Glomerular endothelial cell (primary cell): ENCODE measurements at places on chromosomes 2 and 18. TPM values are rescaled to one million over a fixed set of nuclear protein-coding genes. Genes with fewer than 3 reads are reported as not detected.
A peak's percentile ranks its signal among the peaks of the same experiment; 100 is the strongest.

GRCh38 chr2:190280565-190281350 lies 38.9 kb downstream of the HIBCH start:
- no peak for DNase-seq

GRCh38 chr2:101382442-101382841 lies 4.9 kb downstream of the CREG2 start:
- peak; percentile 54 for DNase-seq

DNA sequence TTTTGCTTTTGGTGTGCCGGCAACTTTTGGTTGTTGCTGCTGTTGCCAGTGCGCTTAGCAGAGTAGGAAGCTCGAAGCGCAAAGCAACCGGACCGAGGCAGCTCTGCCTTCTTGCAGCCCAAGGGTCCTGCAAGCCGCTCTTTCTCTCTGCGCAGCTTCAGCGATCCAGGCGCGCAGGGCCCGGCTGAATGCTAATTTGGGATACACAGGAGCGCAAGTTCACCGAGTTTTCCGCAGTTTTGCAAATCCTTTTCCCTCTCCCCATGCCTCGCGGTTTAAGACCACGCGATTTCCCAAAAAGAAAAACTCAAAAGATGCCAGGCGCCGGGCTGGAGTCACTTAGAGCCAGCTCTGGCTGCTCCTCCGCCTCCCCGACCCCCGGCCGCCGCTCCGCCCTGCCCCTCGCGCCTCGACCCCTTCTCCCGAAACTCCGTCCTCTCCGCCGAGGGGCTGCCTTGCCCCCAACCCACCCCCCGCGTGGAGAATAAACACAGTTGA lies 13.5 kb upstream of the SIX3 start:
- DNase-seq, result no peak

Gene RNU2-63P
- not detected in 2 replicates for total RNA-seq

DNA sequence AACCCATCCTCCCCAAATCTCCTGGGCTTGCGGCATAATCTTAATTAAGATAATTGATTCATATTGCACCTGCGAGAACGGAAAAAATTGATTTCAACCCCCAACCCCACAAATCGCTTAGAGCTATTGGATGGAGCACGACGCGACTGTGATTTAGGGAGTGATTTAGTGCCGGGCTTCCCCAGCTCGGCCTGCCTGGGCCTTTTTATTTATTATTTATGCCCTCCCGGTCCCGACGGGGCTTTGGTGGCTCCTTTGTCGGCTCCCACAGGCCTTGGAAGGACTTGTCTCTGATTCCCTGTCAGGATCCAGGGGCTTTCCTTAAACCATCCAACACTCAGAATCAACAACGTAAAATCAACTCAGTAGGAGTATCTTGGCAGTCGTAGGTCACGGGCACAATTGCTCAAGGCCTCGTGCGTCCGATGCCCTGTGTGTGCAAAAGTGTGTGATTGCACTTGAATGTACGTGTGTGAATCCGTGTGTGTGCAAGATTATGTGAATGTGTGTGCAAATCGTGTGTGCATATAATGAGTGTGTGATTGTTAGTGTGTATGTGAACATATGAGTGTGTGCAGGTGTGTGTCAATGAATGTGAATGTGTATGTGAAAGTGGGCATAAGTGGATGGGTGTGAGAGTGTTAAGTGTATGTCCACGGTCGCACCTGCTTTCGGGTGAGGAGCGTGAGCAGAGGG lies 4.3 kb upstream of the NEUROD1 start:
- no peak for DNase-seq

- DNase-seq, result no peak
These were observed 65.6 kb upstream of the NOSTRIN start for GRCh38 chr2:168736649-168737445.

DNA sequence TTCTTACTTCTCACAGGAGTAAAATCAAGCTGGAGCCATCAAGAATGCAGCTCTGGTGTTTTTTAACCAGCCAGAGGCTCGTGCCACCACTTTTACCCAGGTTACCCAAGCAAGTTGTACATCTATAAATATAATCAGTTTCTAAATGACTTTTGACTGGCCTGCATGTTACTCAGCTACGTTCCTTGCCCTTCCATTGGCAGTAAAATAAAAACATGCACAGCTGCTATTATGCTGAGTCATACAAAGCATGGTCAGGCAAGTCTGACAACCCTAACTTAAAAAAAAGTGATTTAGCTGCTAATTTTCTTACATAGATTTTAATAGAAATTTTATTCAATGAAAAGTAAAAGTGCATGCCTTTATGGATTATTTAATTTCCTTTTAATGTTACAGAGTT lies 111.7 kb upstream of the CSRNP3 start:
- no peak for DNase-seq

Gene MRPL44
- 36.1 and 38.6 TPM in 2 replicates for total RNA-seq

Gene IGFBP5
- total RNA-seq, result 23.4 and 36.8 TPM in 2 replicates

DNA sequence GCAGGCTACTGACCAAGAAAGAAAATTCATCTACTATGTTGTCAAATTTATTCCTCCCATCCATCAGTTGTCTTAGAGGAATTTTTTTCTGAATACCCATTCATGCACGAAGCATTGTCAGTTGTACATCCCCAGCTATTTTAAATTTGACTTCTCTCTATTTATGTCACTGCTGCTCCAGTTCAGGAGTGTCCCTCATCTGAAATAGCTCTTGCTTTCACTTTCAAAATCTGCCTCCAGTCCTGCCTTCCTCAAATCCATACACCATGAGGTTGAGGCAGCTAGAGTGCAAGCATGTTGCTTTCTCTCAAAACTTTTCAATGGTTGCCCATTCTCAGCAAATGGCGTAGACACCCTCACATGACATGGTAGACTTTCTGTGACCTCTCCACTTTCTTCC lies 335.4 kb upstream of the CDH2 start:
- no peak for DNase-seq

DNA sequence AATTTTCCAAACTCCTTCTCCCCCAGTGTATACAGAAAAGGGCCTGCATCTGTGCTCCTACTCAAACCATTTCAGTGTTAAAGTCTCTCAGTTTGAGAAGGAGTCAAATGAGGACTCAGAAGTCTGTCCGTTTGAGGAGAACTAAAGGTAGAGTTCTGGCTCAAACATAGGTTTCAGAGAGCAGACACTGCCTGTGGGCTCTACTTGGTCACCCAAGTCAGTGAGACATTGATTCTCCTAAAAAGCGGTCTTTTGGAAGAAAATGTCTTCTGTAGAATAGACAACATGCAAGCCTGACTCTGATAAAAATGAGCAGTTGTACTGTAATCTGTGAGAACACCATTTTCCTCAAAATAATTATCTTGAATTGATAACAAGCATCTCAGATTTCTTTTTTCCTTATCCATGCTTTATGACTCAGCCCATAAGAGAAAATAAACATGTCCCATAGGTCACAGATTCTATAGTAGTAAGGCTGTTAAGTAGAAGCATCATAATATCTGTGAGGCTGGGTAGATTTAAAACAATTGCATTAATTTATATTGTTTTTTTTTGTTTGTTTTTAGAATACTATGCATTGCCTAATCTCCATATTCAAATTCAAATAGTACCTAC lies 82.8 kb downstream of the ASXL3 start:
- no peak for DNase-seq

GRCh38 chr18:59085126-59085794 lies 54.4 kb upstream of the SEC11C start:
- DNase-seq, result no peak

Gene ITGA4
- 27.0 and 39.4 TPM in 2 replicates for total RNA-seq

DNA sequence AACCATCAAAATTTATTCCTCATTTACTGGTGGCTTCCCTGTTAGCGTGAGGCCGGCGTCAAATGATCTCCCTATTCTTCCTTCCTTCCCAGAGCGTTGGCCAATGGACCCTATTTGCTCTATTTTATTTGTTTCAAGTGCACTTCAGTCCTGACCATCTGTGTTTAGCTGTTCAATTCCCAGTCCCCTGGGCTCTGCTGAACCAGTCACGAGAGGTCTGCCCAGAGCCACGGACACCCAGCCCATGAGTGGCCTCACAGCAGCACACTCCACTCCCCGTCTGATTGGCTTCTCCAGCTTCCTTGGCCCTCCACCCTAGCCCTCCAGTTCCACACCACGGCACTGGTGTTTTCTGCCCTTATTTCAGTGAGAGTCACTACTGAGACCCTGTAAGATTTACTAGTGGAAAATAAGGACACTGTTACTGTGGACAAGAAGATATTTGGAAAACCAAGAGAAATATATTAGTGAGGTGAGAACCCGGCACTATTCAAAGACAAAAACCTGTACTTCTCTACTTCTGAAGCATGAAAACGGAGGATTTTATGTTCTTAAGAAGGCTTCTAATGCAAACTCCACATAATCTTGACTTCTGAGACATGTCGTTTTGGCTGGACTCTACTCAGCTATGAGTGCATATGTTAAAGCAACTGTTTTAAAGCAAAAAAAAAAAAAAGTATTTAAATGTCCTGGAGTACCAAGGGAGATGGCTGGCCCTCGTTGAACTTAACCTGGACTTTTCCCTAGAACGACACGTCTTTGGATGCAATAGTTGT lies 86.6 kb downstream of the COL6A3 start:
- no peak for DNase-seq

- DNase-seq, result no peak
These were observed 109.6 kb downstream of the LAMA3 start for GRCh38 chr18:23798824-23799223.

DNA sequence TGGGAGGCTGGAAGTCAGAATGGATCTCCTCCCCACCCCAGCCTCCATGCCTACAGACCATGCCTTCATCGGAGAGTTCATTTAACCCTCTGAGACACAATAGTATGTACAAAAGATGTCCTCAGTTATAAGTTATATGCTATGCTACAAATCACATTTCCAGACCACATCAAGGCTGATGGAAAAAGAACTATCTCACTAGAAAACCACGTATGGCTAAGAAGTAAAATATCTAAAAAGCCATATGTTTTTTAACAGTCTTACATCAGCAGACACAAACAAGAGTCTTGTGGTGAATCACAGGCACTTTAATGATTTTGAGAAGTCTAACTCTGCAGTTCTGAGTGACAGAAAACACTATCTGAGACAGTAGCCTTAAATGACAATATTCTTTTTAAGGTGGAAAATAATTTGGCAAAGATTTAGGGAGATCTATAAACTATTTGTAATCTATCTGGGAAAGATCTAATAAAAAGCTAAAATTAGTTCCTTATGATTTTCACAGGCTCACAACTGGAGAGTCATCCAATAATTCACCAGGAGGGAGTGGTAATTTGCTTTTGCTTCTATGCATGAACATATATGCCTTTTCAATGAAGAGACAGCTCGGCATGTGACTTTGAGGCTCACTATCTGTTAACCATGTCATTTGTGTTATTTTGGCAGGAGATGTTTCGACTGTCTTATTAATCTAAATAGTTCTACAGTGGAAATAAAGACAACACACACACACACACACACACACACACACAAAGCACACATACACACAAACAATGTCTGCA lies 197.5 kb downstream of the IRS1 start:
- DNase-seq, result no peak

- no peak for DNase-seq
These were observed 11.1 kb upstream of the KLHL30 start for GRCh38 chr2:238127165-238128060.

DNA sequence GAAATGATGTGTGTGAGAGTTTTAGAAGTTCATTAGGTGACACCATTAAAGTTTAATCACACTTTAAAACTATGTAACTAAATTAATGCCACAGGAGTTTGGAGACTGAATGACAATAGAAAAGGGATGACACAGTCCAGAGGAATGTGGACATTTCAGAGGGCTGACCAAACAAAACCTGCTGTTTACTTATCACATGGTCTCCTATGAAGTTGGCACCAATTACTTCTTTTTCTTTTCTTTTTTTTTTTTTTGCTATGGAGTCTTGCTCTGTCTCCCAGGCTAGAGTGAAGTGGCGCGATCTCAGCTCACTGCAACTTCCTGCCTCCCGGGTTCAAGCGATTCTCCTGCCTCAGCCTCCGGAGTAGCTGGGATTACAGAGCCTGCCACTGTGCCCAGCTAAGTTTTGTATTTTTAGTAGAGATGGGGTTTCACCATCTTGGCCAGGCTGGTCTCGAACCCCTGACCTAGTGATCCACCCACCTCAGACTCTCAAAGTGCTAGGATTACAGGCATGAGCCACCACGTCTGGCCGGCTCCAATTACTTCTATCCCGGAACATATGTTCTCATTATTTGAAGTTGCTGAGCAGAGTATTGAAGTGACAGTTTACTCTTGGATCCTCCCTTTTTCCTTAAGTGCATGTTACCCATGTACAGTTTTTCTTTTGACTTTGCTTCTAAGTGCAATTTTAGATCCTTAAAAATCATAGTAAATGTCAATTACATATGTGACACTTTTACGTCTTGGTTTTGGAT lies 4.3 kb downstream of the AGPS start:
- DNase-seq, result peak; percentile 90

Gene ANKRD44
- 8.4 and 11.6 TPM in 2 replicates for total RNA-seq

Gene SLC9A4
- total RNA-seq, result not detected in 2 replicates

- no peak for DNase-seq
These were observed 207.8 kb downstream of the SOCS6 start for GRCh38 chr18:70496353-70497294.

GRCh38 chr2:503288-503999 lies 173.8 kb downstream of the TMEM18 start:
- no peak for DNase-seq

DNA sequence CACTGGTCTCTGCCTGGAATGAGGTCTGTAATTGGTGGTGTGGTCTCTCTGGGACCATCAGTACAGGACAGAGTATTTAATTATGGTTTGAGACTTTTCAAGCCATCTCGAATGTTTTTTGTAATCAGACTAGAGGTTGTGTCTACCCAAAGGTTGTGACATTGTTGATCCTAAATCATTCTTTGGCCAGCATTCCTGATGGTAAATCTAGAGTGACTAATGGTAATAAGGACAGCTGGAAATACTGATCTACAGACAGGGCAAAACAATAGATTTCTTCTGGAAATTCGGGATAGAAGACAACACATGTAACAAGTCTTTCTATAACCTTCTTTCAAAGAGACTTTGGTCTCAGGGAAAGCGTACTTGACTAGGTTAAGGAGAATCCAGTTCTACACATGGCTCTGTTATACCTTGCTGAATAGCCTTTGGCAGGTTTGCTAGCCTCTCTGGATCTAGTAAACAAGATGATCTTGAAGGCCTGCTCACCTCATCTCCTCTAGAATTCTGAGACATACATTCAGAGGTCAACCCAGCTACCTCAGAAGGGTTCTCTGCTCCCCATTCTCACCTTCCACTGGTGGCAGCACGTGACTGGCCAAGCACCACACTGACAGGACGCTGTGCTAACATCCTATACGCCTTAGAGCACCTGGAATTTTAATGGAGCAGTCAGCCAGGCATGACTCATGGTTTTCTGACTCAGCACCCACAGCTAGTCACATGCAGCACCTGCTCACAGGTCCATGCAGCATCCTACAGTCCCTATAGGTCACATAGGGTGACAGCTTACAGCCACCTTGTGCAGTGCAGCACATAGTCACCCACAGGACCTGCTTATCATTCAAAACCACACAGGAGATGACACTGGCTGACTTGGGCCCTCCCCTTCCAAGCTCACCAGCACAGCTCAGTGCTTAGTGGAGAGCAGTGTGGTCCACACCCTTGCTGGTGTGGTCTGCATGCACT lies 12.2 kb downstream of the PLB1 start:
- DNase-seq, result no peak
